ENCODE measurements at places on chromosomes 2 and 18.
A peak's percentile ranks its signal among the peaks of the same experiment; 100 is the strongest.

DNA sequence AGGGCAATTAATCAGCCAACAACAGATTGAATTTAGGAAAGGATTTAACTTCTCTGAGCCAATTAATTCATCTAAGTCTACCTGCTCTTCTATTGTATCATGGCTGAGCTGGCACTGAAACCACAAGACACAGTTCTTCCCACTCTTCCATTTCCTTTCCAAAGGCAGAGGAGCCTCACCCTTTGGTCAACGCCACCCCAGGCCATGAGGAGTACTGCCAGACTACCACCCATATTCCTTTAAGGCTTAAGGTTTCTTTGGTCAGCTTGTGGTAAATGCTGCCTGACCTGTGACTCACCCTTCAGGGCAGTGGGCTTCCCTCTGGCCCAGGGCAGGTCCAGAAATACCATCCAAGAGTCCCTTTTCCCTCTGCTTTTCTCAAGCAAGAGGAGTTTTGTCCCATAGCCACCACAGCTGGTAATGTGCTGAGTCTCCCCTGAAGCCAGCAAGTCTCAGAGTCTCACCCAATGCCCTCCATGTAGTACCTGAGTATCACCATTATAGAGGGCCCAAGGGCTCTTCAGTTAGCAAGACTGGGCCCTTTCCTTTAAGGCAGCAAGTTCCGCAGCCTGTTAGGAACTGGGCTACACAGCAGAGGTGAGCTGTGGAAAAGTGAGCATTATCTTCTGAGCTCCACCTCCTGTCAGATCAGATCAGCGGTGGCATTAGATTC, 900.5 kb upstream of the CRIM1 start:
- DNase-seq = no peak

DNA sequence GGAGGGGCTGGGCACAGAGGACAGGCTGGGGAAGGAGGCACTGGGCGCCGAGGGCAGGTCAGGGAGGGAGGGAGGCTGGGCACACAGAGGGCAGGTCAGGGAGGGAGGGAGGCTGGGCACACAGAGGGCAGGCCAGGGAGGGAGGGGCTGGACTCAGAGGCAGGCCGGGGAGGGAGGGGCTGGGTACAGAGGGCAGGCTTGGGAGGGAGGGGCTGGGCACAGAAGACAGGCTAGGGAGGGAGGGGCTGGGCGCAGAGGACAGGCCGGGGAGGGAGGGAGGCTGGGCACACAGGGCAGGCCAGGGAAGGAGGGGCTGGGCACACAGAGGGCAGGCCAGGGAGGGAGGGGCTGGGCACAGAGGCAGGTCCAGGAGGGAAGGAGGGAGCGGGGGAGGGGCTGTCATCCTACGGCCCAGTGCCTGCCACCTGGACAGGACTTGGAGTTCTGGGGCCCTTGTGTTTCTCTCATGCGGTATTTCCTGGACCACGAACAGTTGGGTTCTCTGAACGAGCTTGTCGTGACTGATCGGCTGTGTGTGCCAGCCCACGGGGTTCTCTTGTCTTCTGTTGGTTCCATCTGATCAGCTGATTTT, 46.7 kb upstream of the KCNG2 start:
- DNase-seq = no peak

GRCh38 chr2:136381245-136381644, 263.3 kb upstream of the CXCR4 start:
- no peak for DNase-seq

- peak; percentile 44 for DNase-seq
Observed at GRCh38 chr2:105361102-105361889, 24.0 kb downstream of the C2orf49 start.

DNA sequence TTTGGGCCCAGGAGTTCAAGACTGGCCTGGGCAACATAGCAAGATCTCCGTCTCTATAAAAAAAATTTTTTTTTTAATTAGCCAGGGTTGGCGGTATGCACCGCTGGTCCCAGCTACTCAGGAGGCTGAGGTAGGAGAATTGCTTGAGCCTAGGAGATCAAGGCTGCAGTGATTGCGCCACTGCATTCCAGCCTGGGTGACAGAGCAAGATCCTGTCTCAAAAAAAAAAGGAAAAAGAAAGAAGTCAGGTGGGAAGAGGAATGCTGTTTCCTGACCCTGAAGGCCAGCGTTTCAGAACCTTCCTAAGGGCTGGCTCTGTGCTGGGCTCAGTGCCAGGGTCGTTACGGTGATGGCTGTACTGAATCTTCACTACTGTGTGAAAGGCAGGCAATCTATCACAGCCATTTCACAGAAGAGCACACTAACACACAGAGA, 35.0 kb upstream of the AGAP1 start:
- DNase-seq = no peak

GRCh38 chr2:235609746-235610145, 115.9 kb downstream of the AGAP1 start:
- no peak for DNase-seq

- DNase-seq = no peak
Observed at GRCh38 chr2:226607379-226607778, 192.2 kb downstream of the IRS1 start.

GRCh38 chr2:39994151-39994550, 215.1 kb upstream of the THUMPD2 start:
- DNase-seq = no peak

GRCh38 chr18:49359732-49360444, 100.6 kb downstream of the DYM start:
- no peak for DNase-seq

- no peak for DNase-seq
Observed at GRCh38 chr2:137980459-137980858, 16.2 kb downstream of the HNMT start.

DNA sequence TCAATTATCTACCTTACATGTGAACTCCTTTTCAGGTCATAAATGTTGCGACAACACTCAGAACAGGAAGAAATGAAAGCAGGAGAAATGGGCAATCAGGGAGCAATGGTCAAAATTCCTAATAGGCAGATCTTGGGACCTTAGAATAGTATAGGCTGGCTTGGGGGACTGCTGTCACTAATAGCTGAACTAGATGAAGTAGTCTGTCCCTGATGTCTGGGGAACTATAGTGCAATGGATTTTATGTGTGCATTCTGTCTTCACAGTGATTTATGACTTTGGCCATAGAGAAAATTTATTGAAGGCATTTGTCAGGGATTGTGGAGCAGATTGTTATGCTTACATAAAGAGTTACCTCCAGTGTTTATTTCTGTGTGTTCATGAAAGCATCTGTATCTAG, 6.1 kb upstream of the DPP10 start:
- DNase-seq = no peak

DNA sequence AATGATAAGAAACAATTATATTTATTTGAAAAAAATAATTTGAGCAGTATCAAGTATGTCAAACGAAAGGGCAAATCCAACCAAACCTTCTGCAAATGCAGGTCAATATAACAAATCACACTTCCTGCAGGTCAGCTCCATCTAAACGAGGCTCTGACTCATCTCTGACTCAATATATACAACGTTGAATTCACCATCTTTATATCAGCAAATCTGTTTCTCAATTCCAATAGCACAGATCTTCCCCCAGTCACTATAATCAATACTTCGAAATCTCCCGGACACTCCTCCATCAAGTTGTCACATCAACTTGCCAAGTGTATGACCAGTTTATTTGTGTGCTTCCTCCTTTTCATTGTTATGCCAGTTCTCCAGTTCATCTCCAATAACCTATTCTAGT, 388.9 kb downstream of the ZEB2 start:
- no peak for DNase-seq

DNA sequence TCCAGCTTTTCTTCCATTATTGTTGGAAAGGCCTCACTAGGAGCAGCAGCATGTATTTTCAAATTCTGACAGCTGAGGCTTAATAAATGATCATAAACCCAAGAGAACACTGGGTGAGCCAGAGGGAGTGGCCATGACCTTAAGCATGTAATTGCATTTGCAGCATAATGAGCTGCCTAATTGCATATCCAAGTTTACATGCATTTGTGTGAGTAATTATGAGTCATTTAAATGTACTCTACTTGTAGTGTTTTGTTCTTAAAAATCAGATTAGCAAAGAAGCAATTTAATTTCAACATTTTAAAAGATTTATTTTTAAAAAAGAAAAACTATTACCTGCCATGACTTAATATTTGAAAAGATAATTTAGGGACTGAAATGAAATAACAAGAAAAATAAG, 74.8 kb downstream of the NOL10 start:
- DNase-seq = no peak

DNA sequence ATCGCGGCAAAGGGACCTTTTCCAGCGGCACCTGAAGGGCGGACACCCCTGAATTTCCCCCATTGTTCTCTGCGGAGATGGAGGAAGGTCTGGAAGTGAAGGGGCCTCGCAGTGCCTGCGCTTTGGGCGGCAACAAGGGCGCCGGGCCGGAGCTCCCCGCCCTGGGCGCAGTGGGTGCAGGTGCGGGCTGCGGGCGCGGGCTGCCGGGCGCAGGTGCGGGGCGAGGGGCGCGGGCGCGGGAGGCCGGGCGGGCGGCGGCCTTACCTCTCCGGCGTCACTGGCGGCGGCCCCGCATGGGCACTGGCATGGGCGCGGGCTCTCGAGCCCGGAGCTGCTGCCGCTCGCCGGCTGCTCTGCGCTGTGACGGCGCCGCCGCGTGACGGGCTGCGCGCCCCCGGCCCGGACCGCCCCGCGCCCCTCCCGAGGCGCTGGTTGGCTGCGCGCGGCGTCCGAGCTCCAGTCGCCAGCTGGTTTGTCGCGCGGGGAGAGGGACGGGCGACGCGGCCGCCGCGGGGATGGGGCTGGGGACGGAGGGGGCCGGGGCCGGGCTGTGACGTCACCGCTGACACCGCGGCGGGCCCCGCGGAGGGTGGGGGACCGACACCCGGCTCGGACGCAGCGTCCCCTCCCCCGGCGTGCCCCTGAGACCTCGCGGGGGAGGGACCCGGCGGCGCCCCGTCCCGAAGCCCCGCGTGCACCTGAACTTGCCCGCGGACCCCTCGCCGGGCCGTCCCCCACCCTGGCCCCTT, at the start of gene KIF1A:
Gene KIF1A (minus strand): TSS at position 362 of the 749 bp plus-strand sequence. CDS start 22,467 bp downstream, outside the sequence.
- peak; percentile 15 for DNase-seq

GRCh38 chr18:71431171-71431570, 1113.0 kb downstream of the CBLN2 start:
- no peak for DNase-seq

DNA sequence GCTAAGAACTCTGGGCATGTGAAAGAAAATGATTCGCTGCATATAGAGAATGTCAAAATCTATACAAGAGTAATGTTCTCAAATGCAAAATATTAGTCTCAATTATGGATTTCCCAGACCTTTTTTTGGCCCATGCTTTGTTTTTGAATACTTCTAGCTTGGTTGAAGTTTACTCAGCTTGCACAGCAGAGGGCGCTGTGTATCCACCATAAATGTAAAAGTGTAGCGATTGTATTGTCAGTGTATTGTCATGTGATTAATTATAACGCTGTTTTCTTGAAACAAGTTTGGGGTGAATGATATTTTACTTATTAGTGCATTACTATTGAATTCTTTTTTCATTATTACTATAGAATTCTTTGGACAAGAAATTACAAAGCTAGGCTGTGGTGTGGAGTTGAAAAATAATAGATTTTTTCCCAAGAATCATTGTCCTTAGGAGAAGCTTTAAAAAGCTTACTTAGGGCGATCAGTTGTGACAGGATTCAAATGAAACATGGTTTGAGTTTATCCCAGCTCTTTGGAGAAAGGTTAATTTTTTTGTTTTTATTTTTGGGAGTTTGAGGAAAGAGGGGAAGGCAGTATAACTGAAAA, 98.3 kb downstream of the PIK3C3 start:
- DNase-seq = peak; percentile 31

- DNase-seq = no peak
Observed at GRCh38 chr2:39311469-39311868, 67.7 kb upstream of the CDKL4 start.

GRCh38 chr18:22826726-22827125, 106.4 kb upstream of the RBBP8 start:
- no peak for DNase-seq

- no peak for DNase-seq
Observed at GRCh38 chr2:223049356-223049755, 2.6 kb upstream of the KCNE4 start.

DNA sequence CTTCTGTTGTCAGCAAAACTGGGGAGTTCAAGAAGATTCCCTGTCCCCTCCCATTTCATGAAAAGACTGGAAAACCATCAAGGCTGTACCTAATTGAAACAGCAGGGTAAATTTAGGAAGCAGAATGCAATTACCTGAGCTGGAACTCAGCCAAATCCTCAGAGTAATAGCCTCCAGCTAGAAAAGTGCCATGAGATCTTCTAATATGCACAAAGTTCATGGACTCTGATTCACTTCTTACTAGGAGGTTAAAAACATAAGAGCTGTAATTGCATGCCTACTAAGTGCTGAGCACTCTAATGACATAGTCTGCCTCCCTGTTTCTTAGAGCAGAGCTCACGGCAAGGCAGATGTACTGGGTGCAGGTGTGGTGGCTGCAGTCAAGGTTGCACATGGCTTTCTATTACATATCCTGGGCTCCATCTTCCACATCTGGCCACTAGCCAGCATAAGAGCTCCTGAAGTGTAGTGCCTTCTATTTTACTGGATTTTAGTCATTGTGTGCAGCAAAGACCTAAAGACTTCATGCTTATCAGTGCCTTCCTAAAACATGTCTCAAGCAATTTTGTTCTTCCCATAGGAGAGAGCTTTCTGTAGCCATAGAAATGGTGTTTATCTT, 341.7 kb downstream of the PTPRM start:
- no peak for DNase-seq

GRCh38 chr2:15159751-15160177, 401.4 kb downstream of the NBAS start:
- no peak for DNase-seq

- no peak for DNase-seq
Observed at GRCh38 chr2:134504586-134505336, 214.0 kb downstream of the TMEM163 start.

DNA sequence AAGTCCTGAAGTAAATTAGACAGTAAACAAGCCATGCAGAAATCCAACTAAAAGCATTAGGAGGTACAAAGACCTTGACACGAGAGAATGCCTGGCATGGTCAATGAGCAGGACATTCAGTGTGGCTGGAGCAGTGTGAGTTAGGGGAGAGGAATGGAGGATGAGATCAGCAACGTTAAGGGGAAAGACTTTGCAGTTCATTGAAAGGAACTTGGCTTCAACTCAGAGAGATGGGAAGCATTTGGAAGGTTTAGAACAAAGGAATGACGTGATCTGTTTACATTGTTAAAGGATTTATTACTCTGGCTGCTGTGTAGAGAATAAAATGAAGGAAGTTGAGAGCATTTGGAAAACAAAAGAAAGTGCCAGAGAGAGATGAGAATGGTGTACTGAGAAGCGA, 621.3 kb downstream of the XIRP2 start:
- DNase-seq = no peak

DNA sequence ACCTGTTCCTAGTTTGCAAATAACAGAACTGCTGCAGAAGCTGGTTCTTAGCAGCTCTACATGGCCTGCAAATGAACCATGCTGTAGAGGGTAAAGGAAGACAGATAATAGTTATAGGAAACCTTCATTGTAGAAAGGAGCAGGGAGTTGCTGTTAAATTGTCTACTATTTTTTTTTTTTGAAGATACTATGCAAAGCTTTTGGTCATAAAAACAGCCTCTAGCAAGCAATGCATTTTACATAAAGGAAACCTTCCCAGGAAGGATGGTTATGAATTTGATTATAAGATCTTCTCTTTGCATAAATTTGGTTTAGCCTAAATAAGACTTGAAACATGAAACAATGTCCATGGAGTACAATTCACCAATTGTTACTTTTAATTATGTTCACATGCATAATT, 793.4 kb downstream of the SLC4A3 start:
- no peak for DNase-seq

All from CD4-positive, alpha-beta T cell (primary cell).